ENCODE measurements at places on chromosomes 16 and 17.

DNA sequence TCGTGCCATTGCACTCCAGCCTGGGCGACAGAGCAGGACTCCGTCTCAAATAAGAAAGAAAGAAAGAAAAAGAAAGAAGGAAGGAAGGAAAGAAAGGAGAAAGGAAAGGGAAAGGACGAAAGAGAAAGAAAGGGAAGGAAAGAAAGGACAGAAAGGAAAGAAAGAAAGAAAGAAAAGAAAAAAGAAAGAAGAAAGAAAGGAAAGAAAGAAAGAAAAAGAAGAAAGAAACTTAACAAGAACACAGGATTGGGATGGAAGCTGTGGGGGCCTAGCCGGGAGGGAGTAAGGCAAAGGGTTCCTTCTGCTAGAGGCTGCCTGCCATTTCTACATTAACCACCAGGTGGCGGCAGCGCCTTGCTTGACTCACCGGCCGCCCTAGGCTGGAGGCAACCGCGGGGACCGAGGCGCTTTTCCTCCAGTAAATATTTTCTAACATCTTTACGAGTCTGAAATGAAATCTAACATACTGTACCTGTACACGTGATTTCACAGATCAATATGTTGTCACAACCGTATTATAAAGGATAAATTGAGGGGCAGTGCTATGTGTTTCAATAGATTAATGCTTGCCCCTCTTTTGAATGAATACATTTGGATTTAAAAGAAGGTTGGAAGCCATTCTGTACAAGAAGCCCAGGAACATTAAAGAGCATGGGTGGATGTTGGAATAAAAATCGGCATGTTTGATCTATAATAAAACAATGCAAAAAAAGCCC, 6.1 kb downstream of the GJD3 start:
- DNase-seq = peak; percentile 88

DNA sequence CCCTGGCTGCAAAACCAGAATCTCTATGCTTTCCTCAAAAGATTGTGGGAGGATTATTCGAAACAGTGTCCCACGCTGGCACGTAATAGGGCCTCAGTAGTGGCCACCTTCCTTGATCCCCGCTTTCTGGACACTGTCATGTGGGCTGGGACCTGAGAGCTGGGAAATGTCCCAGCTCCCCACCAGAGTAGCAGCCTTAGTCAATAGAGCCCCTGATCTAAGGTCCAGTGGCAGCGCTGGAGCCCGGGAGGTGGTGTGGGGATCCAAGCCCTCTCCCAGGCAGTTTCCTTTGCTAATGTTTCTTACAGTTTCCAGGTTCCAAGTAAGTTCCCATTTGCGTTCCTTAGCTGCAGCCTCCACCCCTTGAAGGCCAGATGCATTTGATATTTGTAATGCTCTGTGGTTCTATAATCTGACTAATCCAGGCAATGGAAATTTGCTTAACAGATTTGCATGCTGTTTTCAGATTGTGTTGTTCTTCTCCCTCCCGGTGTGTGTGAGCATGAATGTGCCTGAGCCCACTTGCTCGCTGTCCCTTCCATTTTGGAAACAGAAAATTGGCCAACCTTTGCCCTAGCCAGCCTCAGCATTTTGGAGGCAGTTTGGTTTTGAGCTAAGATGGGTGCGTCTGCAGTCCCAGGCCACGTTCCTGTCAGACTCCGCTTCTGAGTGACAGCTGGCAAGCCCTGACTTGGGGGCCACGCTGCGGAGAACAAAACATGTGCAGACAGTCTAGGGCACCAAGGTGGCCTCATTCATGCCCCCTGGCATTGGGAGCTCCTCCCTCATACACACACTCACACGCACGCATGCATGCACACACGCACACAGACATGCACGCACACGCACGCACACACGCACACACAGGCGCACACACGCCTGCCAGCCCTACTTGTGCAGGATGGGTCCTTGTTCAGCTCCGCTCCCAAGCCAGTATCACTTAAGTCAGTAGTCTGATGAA, 69.4 kb downstream of the CCDC182 start:
- DNase-seq = no peak

DNA sequence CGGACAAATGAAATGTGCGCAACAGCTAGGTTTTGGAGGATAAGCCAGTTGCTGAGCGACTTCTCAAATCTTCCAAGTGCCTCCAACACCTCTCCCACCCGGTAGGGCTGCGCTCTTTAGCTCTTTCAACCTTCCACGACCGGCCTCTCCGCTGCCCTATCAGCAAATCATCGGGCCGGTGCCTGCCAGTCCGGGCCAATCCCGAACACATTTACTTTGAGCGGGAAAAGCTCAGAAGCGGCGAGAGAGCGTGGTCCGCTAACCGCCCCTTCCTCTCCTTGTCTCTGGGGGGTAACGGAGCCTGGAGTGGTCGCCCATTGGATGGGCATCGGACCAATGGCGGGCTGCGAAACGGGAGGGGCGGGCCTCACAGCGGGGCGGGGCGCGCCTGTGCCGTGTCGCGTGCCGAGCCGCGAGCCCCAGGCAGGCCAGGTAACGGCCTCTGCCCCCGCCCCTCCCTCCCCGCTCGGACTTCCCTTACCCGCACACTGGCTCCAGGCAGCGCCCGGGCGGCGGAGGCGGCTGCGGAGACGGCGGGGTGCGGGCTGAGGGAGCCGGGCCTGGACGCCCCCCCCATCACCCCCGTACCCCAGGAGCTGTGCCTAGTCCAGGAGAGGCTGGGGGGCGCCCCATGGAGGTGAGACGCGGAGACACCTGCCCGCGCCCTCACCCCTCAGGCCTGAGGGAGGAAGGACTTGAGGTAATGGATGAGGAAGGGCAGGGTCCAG, at the start of gene MEIOC:
Gene MEIOC, plus strand, starts transcription at position 486 of the 728 bp plus-strand sequence. Its CDS starts 146 bp downstream, at position 632.
- peak; percentile 78 for DNase-seq

GRCh38 chr16:276426-277077, 808 bp upstream of the RGS11 start:
- no peak for DNase-seq

GRCh38 chr17:39357986-39358385, 43.4 kb downstream of the FBXL20 start:
- no peak for DNase-seq
